Stimulated activated CD4-positive, alpha-beta T cell treated with anti-CD3 and anti-CD28 coated beads, Interleukin-2, amount 100 ng/mL, for 48 hours (primary cell): ENCODE measurements at places on chromosomes 6 and 20.

- no peak for DNase-seq
Observed at GRCh38 chr6:148166339-148166968, 176.2 kb upstream of the SASH1 start.

DNA sequence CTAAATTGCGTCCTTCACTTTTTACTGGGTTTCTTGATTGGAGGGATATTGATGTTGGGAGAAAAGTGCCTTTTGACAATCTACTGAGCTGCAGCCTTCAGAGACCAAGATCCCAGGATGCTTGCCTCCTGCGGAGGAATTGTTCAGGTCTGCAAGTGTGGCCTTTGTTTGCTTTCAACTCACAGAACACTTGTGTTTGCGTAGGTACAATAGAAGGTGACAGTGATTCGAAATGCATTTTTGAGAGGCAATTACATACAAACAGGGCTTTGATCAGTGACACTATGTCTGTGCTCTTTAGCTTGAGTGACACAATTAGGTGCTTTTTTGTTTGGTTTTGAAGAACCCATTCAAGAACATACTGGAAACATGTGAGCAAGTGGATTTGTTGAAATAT lies 600.6 kb downstream of the QKI start:
- DNase-seq, result no peak

DNA sequence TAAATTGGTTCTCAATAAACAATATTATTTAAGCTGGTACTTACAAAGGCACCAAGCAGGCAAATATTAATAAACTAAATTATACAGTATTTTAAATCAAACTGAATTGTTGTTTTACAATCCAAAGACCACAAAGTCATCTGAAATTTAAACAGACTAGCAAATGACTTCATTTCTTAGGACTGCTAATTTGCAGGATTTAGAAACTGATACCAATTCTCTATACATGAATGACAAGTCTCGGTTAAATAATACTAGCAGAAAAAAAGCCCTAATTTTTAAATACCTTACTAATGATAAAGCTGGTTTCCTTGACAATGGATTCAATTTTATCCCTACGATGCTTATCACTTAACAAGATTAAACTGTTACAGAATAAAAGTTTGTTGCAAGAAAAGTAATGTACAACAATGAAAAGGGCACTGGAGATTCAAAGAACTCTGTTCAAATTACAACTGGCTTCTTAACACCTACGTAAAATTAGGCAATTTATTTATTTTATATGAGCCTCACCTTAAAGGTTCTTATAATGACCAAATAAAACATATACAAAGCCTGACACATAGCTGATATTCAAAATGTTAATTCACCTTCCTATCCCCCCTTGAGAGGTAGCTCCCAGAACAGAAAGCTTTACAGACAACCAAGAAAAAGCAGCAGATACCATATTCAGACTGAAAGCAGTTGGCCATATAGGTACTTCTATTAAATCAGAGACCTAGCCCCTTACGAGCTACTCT lies 33.1 kb downstream of the HBS1L start:
- no peak for DNase-seq

DNA sequence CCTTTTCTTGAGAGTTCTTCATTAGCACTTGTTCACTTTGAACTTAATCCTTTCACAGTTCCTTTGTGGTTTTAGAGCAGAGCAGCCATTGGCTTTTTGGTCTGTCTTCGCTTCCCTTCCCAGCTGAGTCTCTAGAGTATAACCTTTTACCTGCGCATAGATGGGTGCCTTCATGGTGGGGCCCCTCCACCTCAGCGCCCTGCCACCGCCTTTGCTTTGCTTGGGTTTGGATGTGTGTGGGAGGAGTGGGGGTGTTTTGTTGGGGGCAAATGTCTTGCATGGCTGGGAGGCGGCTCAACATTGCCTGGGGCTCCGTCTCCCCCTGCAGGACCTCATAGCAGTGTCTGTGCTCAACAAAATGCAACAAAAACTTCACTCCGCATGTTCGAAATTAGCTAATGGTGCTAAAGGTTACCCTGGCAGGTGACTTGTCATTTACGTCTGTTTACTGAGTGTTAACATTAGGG lies 11.9 kb downstream of the PYGB start:
- DNase-seq, result no peak

DNA sequence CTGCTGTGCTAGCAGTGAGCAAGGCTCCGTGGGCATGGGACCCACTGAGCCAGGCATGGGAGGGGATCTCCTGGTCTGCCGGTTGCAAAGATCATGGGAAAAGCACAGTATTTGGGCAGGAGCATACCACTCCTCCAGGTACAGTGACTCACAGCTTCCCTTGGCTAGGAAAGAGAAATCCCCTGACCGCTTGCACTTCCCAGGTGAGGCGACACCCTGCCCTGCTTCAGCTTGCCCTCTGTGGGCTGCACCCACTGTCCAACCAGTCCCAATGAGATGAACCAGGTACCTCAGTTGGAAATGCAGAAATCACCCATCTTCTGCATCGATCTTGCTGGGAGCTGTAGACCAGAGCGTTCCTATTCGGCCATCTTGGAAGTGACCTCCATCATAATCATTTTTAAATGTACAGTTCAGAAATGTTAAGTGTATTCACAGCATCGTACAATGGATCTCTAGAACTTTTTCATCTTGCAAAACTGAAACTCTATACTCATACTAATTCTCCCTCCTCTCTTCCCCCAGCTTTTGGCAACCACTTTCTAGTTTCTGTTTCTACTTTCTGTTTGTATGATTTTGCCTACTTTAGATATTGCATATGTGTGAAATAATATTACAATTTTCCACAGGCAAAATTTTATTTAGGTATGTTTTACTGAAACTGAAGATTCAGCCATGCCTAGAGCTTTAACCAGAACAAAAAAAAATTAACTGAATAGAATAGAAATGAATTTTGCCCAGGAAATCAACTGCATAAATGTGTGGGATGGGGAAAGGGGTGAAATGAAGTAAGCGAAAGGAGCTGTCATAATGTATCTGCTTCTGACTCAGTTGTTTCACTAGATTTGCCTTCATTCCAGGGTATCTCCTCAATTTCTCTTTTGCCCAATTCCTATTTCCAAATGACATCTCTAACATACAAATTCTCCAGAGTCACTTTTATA lies 100.0 kb downstream of the RWDD2A start:
- no peak for DNase-seq

DNA sequence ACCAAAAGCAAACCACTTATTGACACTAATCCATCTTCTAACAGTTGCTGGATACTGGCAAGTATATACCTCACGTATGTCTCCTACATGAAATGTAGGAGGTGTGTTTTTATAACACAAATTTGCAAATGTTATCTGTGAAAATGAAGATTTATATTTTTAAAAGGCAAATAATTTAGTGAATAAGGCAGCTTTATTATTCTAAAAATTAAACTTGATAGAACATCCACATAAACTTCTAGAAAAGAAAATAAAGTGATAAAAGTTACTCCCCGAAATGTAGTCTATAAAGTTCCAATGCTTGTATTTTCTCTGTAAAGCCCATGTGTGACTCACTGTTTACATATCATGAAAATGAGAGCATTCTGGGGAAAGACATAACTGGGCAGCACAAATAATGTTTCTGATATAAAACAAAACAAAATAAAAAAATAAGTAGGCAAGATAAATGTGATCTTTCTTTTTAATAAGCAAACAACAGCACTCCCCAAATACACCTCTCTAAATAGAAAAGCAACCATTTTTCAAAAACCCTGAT lies 84.4 kb downstream of the MAP7 start:
- no peak for DNase-seq

DNA sequence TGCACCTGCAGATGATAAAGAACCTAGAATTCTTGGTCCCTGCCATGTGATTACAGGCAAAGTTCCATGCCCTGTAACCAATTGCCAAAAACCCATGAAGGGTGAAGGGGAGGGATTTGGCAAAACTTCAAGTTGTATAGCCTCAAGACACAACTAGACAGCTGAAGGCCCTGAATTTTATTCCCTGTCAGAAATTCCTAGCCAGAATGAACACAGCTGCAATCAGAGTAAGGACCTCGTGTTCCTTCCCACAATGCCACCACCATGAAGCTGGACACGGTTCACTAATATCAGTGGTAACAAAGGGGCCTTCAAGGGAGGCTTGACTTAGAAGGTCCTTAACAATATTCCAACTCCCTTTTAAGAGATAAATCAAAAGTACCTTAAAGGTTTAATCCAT lies 22.5 kb upstream of the IRAK1BP1 start:
- DNase-seq, result no peak

DNA sequence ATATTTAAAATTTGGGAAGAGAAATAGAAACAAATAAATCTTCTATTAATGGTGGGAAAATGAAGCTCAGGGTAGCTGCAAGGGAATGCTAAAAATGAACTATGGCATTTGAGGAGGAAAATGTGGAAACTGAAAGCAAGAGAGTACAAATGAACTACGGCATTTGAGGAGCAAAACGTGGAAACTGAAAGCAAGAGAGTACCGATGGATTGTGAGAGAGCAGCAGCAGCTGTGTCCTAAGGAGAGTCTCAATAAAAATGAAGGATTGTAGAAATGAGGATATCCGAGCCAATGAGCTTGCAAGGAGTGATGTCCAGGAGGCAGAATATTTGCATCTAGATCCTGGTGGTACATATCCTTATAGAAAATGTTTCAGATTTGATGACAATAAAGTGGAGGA lies 547.1 kb upstream of the ZNF337 start:
- DNase-seq, result no peak

GRCh38 chr6:92777146-92777740 lies 642.1 kb downstream of the EPHA7 start:
- DNase-seq, result no peak

DNA sequence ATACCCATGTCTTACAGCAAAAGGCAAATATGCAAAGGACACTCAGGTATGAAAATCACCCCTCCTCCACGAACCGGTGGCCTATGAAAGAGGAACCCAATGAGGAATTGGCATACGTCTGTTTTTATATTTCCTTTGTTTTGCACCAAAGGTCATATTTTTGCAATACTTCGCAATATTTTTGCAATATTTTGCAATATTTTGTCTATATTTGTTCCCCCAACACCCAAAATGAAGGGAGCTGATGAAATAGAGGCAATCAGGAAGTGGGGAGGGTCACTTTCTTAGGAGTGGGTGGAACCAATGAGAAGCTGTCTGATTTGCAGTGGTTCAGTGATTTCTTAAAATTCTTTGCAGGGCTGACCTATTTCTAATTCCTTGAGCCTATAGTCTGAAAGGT lies 296.8 kb upstream of the TSHZ2 start:
- DNase-seq, result no peak

GRCh38 chr6:81697559-81697958 lies 54.9 kb downstream of the TENT5A start:
- no peak for DNase-seq

DNA sequence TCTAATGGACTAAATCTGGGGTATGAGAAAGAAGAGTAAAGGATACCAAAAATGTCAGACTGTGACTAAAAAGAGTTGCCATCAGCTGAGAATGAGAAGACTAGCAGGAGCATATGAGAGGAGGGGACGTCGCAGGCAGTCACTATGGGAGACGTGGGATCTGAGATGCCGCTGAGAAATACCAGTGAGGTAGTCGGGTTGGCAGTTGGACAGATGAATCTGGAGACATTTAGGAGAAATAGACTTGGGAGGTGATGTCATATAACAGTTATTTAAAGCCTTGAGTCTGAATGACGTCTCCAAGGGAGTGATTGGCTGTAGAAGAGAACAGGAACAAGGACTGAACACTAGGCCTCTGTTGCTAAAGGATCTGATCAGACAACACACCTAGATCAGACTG lies 51.5 kb upstream of the TRIM26 start:
- no peak for DNase-seq

GRCh38 chr6:14743474-14744211 lies 502.2 kb upstream of the JARID2 start:
- peak; percentile 71 for DNase-seq

DNA sequence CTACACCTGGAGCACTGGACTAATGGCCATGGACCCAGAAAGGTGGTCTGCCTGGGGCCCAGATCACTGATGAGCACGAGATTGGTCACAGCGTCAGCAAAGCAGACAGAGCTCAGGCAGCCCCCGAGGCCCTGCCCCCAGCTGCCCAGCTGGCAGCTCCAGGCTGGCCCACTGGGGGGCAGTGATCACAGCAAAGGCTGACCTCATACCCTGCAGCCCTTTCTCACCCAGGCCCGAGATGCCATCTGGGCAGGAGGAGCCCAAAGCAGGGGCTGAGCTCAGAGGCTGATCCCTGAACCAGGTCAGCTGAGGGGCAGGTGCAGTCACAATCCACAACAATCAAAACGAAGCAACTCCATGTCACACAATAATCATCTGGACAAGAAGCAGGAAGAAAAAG lies 4.1 kb downstream of the MAP1LC3A start:
- no peak for DNase-seq

DNA sequence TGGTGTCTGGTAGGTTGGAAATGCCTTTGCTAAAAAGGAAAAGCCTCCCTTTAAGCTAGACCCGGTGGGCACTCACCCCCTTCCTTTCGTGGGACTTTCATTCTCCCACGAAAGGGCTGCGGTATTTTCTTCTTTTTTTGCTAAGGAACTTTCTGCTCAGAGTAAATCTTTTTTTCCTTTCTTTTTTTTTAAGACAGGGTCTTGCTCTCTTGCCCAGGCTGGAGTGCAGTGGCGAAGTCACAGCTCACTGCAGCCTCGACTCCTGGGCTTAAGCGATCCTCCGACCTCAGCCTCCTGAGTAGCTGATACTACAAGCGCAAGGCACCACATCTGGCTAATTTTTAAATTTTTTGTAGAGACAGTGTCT lies 4.0 kb downstream of the TP53TG5 start:
- DNase-seq, result no peak

GRCh38 chr6:152184573-152184916 lies 377.1 kb downstream of the ESR1 start:
- DNase-seq, result no peak

GRCh38 chr6:4635666-4636065 lies 140.5 kb upstream of the CDYL start:
- DNase-seq, result no peak

DNA sequence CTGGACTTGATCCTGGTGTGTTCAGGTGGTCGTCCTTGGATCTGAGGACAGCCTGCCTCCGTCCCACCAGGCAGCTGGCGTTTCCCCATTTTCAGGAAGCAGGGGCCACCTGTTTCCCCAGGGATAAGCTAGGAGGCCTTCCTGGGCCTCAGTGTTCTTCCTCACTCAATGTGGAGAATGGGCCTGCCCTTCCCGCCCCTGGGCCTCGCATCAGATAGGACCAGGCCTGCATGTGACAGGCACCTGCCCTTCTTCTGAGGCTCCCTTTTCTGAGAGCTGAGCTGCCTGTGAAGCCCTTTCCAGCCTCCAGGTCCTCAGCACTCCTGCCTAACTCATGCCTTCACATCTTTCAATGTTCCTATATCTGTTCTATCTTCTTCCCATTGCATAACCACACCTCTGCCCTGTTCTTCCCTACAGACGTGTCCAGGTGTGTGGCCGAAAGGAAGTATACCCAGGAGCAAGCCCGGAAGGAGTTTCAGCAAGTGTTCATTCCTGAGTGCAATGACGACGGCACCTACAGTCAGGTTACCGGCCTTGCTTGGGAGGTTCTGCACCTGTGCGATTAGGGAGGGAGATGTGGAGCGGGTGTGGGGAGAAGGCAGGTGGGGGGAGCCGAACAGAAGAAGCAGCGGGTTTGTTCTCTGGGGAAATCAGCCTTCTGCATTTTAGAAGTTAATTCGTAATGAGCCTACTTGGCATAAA lies 85.1 kb downstream of the SMOC2 start:
- no peak for DNase-seq
